ENCODE measurements at places on chromosomes 5 and 9.

GRCh38 chr9:97627624-97628023 is 5.5 kb downstream of the TSTD2 start:
- no peak for DNase-seq

DNA sequence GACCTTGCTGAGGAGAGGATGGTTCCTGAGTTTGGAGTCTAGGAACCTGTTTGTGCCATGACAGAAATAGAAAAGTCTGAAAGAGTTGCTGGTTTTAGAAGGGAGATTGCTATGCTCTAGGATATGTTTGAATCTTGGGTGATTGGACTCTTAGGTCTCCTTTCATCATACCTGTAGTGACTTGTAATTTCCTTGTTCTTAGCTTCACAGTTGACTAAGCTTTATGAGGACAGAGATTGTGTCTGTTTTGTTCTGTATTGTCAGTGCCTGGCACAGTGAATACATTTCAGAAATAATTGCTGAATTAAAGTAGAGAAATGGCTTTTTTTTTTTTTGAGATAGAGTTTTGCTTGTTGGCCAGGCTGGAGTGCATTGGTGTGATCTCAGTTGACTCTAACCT is 31.5 kb downstream of the GAPVD1 start:
- no peak for DNase-seq

- DNase-seq: no peak
Measured at GRCh38 chr9:134329576-134329855, 3.3 kb downstream of the RXRA start.

- DNase-seq: no peak
Measured at GRCh38 chr5:113321276-113321675, 113.5 kb downstream of the TSSK1B start.

GRCh38 chr5:173055722-173055982 is 500 bp upstream of the CREBRF start:
- no peak for DNase-seq

- DNase-seq: no peak
Measured at GRCh38 chr5:173556142-173557028, 60.1 kb downstream of the BOD1 start.

- no peak for DNase-seq
Measured at GRCh38 chr9:124258607-124259157, 933 bp downstream of the NEK6 start.

DNA sequence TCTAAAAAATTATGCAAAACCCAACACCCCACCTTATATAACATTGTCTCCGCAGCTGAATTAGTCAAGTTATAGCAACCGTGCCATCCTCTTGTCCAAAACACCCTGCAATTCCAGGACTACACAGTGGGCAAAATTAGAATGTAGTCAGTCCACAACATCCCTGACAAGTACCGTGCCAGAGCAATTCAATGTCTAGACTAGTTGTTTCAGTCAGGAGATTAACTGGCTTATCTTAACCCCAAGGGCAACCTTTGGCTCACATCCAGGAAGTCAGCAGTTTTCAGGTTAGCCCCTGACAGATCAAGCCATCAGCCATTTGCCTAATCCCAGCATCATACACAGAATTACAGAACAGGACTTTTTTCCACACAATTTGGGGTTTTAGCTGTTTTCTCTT is 240.8 kb upstream of the TMEM161B start:
- DNase-seq: no peak

GRCh38 chr9:135851748-135852147 is 55.6 kb downstream of the CAMSAP1 start:
- no peak for DNase-seq

- DNase-seq: no peak
Measured at GRCh38 chr5:123438902-123439301, 15.7 kb upstream of the CEP120 start.

GRCh38 chr5:103808464-103809106 is 246.0 kb upstream of the NUDT12 start:
- no peak for DNase-seq

GRCh38 chr5:157245476-157245875 is 20.4 kb upstream of the CYFIP2 start:
- DNase-seq: no peak

Measured in breast epithelium (tissue), 4 donors.